ENCODE measurements at places on chromosomes 13 and 19.

- no peak for DNase-seq
These were observed 8.8 kb upstream of the IGFL4 start for GRCh38 chr19:46049597-46049996.

GRCh38 chr13:111042661-111043226 lies 72.4 kb upstream of the ARHGEF7 start:
- DNase-seq, result no peak

- no peak for DNase-seq
These were observed 3.2 kb downstream of the MAP2K2 start for GRCh38 chr19:4120559-4121272.

DNA sequence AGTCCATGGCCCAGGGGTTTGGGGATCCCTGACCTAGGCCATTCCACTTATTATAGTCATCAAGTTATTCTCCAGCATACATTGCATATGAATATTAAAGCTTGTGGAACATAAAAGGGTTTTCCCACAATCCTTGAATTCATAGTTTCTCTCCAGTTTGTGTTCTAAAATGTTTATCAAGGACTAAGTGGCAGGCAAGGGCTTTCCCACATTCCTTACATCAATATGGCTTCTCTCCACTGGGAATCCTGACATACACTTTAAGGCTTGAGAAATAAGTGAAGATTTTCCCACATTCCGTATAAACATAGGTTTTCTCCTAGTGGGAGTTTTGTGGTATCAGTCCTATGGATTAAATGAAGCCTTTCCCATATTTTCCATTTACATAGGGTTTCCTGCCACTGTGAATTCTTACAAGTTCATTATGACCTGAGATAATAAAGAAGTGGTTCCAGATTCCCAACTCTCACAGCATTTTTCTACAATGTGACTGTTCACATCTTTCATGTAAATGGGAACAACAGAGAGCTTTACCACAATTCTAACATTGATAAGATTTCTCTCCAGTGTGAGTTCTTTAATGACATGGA lies 14.5 kb downstream of the ZNF426 start:
- no peak for DNase-seq

GRCh38 chr19:38219221-38219620 lies 4.8 kb downstream of the DPF1 start:
- no peak for DNase-seq

DNA sequence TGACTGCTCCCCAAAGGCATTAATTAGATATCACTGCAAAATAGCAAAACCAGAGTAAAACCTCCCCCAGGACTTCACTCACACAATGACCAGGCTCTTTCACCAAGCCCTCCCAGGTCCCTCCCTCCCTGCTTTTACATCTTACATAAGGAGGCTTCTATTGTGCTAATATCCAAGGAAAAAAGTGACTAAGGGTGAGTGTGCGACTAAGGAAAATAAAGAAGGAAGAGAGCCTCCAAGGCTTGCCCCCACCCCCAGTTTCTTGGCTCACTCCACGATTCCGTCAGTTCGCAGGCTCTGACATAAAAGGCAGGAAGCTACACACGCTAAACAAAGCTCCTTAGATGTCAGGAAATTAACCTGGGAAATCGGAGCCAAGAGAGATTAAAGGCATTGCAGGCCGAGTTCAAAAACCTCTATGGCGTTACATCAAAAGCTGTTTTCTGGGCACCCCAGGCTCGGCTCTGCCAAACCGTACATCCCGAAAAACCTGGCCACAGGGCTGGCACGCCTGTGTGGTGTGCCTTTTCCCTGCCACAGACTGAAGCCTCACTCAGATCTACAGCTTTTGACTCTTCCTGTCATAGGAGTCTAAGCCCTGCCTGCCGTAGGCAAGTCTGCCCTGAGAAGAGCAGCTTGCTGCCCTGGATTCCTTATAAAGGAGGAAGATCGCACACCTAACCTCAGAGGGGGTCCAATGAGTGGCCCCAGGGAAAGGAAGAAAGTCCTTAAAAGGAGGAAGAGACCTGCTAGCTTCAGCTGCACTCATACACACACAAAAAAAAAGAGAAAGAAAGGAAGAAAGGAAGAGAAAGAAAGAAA lies 67.0 kb upstream of the SERP2 start:
- DNase-seq, result no peak

DNA sequence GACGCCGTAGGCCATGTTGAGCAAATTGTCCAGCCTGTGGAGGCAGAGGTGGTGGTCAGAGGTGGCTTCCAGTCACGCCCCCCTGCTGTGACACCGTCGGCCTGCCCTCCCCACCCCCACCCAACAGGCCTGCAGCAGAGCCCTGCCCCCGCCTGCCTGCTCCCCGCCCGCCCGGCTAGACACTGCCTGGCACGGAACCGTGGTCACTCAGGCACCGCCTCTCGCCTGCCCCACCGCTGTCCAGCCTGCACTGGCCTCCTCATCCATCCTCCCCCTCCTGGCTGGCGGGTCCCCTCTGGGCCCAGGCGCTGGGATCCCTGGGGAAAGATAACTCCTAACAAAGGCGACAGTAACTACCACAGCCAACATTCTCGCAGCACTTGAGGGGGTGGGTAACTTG lies 21.7 kb downstream of the PRKCSH start:
- no peak for DNase-seq

DNA sequence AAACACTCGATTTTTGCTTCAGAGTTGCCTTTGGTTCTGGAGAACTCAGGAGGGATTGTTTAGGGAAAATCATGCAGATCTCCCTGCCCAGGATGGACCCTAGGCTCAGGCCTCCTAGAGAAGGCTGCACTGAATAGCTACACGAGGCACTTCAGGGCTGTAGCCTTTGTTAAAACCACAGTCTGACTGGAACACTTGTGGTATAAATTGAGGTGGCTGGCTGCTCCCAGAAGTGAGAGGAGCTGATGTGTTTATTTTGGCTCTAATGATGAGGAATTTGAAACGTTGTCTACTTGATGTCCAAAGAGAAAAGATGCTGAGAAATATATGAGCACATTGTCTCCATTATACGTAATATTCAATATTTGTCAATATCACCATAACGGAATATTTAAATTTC lies 762.1 kb upstream of the ARGLU1 start:
- DNase-seq, result no peak

DNA sequence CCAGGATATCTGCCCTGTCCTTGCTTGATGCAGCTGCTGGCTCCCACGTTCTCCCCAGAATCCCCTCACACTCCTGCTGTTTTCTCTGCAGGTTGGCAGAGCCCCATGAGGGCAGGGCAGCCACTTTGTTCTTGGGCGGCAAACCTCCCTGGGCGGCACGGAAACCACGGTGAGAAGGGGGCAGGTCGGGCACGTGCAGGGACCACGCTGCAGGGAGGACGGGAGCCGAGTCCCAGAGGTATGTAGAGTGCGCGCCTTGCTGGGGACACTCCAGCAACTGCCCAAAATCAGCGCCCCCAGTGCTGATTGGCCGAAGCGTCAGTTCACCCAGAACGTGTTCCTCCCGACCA lies 30.3 kb upstream of the MIER2 start:
- no peak for DNase-seq

- DNase-seq, result no peak
These were observed 13.1 kb upstream of the MEDAG start for GRCh38 chr13:30892966-30893365.

GRCh38 chr13:34372581-34372980 lies 554.6 kb downstream of the RFC3 start:
- DNase-seq, result no peak

GRCh38 chr13:28434926-28435325 lies 60.0 kb downstream of the FLT1 start:
- DNase-seq, result no peak

- DNase-seq, result no peak
These were observed 22.0 kb upstream of the VSTM2B start for GRCh38 chr19:29503785-29504184.

- DNase-seq, result no peak
These were observed 4.7 kb upstream of the B3GNT3 start for GRCh38 chr19:17790059-17790780.

DNA sequence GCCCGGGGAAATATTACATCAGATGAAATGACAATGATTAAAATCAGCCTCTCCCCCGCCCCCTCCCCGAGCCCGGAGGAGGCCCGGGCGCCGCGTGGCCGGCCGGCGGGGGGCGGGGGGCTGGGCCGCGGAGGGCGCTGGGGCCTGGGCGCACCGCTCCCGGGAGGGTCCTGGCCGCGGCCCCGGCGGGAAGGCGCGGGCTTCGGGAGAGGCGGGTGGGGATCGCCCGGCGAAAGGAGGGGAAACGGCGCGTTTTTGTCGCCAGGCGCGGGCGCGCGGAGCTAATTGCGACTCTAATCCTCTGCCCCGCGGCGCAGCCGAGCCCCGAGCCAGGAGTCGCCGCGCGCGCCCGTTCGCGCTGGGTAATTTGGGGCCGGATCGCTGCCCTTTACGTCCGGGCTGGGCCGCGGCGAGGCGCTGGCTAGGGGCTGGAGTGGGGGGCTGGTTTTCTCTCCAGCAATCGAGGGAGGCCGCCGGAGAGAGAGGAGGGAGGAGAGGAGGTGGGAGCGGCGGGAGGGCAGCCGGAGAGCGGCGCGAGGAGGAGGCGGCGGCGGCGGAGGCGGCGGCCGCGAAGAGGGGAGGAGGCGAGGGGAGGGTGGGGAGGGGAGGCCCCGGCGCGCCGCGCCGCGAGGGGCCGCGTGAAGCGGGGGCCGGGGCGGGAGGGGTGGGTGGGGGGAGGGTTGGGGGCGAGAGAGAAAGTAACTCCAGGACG lies at the start of gene KCTD15:
Gene KCTD15, plus strand, starts transcription at position 707 of the 712 bp plus-strand sequence. CDS start 3,585 bp downstream, outside the sequence.
- no peak for DNase-seq

DNA sequence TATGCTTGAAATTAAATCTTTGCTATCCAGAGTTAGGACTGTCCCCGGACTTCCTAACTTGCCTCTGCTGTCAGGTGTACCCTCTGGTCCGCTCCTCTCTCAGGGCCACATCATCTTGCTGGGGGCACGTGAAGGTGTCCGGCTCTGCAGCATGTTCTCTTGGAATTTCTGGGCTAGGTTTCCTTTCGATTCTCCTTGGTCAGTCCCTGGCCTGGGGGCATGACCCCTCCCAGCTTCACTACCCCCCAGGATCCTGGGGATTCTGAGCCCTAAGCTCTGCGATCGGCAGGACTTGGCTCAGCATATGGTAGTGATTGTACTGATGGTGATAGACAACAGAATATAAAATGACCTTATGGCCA lies 5.1 kb upstream of the GPI start:
- no peak for DNase-seq

DNA sequence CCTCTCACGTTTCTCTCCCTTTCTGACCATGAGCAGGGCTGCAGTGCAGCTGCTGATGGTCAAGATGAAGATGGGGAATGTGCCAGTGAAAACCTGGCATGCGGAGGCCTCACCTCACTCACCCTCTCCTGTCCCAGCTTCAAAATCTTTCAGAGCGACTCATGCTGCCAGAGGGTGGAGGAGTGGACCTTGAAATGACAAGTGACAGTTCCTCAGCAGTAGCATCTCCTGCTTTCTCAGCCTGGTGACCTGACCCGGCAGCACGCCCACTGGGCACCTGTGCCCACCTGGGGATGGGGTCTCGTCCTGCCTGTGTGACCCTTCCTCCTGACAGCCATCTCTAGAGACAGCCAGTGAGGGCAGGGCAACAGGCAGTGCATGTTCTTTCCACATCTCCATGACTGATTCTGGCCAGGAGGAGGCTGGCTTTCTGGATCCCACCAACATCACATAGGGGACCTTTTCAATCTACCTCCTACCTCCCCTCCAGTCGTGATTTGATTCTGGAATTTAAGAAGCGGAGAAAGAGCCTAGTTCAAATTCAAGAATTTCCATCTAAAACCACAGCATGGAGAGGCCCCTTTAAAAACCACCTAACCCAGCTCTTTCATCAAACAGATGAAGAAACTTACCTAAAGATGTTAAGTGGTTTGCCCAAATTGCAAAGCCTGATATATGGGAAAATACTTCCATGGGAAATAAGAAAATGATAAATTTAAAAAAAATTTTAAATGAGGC lies 45.8 kb downstream of the RFX2 start:
- no peak for DNase-seq

DNA sequence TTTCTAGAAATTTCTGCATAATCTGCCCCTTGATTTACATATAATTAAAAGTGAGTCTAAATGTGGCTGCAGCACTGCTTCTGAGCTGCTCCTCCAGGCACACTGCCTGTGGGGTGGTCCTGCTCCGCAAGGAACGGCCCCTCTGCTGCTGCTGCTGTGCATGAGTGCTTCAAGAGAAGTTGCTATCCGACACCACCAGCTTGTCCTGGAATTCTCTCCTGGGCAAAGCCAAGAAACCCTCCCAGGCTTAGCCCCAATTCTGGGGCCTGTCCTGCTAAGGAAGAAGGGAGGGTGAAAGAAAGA lies 7.5 kb upstream of the PDCD5 start:
- DNase-seq, result no peak

DNA sequence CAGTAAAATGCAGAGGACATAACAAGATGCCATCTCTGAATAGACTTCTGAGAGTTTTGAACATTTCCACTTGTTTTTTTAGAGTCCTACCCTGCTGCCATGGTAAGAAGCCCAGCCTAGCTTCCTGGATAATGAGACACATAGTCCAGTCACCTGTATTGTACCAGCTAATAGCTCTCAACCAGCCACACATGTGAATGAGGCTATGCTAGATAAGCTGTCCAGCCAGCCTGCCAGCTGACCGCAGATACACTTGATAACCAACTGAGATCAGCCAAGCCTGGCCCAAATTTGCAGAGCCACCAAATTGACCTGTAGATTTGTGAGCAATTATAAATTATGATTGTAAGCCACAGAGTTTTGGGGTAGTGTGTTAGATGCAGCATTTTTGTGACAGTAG lies 10.7 kb downstream of the RFXAP start:
- DNase-seq, result no peak

DNA sequence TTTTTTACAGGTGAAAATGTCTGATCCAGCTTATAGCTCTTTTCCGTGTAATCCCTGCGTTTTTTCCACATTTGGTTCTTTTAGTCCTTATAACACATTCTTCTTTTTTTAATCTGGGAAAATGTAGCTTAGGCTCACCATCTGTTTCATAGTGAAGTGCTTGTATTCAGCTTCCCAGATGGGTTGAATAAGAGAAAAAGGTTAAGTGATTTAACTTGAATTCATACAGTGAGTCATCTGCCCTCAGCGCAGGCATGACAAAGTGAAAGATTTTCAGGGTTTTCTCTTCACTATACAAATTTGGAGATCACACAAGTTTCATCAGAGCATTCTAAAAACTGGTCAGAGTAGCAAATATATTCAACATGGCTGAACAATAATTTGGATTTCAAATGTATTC lies 224.8 kb downstream of the SPRY2 start:
- no peak for DNase-seq

DNA sequence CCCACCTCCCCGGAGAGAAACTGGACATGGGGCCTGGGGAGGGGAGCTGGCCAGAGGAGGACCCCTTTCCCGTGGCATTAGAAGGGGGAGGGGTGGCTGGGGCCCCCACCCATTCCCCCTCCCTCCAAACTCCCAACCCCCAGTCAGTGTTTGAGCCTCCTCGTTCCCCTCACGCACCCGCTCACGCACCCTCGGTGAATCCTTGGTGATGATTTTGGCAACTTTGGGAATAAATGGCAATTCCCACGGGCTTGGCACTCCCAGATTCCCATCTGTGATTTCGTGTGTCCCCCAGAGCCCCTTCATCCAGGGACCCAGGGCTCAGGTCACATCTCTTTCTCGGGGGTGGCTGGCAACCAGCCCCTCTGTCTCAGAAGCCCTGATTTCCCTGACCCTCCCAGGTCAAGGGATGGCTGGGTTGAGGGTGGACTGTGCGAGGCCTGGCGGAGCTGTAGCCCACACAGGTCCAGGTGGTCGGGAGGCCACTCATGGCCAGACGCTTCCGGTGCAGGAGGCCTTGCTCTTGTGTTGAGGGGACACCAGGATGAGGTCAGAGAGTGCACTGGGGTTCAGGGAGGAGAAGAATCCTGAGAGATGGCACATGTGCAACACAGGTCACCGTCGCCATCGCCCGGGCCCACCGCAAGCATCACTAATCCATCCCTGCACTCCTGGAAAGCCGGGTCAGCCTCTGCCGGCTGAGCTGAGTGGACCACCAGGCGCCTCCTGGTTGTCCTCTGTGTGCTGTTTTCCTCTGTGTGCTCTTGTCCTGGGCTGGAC lies 20.7 kb downstream of the EPN1 start:
- no peak for DNase-seq
